ENCODE measurements at places on chromosomes 2 and 18.

DNA sequence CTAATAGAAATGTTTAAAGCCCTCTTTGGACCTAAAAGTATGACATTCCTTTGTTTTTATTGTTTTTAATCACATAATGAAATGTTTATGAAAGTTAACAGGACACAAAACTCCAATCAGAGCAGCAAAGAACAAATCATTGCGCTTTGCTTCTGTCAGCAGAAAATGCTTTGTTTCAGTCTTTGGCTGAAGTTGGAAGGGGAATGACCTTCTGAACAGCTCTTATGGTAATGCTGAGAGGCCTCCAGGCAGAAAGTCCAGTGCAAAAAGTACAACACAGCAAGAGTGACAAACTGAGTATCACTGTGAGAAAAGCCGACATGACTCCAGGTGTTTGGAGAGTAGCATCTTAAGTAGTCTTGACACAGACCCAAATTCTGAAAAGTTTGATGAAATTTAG, 147.7 kb upstream of the SP5 start:
- DNase-seq: no peak

DNA sequence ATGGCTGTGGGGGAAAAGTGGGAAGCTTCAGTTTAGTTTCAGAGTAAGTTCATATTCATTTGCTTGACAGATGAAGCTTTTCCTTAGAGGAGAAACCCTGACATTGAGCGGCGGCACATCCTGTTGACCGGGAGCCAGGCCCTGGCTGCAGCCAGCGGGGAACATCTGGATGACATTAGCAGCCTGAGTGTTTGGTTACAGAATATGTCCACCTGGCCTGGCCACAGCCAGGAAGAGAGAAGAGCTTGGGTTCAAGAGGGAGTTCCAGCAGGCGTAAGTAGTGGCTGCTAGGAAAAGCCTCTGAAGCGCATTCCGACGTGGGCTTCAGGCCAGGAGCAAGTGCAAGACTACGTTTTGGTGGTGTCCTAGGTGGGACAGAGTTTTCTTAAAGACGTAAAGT, 144.9 kb upstream of the MYCN start:
- no peak for DNase-seq

DNA sequence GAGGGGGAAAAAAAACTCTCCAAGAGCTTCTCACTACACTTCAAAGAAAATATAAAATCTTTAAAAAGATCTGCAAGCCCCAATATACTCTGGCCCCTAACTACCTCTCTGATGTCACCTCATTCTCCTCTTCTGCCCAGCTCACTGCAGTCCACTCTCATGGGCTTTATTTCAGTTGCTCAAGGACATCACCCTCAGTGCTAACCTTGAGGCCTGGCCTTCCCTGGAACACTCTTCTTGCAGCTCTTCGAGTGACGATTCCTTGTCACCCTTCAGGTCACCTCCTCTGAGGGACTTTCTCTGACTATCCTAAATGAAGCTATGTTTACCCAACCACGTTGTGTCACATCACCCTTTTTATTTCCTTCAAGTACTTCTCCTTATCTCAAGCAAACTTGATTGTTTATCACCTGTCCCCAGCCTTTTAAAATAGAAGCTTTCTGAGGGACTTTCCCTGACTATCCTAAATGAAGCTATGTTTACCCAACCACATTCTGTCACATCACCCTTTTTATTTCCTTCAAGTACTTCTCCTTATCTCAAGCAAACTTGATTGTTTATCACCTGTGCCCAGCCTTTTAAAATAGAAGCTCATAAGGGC, 10.4 kb downstream of the RTTN start:
- no peak for DNase-seq

- DNase-seq: no peak
Measured at GRCh38 chr2:133271105-133271504, 297.2 kb downstream of the NCKAP5 start.
